ENCODE measurements at places on chromosomes 2 and 18. TPM values are rescaled to one million over a fixed set of nuclear protein-coding genes. Genes with fewer than 3 reads are reported as not detected.

DNA sequence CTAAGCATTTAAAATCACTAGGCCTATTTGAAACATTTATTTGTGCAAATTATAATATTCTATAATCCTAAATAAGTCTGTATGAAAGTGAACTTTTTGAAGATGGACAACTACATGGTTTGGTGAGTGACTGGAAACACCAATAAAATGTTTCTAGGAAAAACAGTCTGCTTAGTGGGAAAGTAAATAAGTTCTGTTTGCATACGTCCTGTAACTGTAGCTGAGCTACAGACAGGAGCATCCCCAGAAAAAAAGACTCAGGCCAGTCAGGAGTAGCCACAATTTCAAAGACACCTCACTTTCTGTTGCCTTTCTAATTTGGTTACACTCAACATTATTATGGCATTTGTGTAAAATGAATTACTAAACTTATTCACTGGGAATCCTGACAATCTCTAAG, 28.4 kb upstream of the KCNJ3 start:
- DNase-seq: no peak

DNA sequence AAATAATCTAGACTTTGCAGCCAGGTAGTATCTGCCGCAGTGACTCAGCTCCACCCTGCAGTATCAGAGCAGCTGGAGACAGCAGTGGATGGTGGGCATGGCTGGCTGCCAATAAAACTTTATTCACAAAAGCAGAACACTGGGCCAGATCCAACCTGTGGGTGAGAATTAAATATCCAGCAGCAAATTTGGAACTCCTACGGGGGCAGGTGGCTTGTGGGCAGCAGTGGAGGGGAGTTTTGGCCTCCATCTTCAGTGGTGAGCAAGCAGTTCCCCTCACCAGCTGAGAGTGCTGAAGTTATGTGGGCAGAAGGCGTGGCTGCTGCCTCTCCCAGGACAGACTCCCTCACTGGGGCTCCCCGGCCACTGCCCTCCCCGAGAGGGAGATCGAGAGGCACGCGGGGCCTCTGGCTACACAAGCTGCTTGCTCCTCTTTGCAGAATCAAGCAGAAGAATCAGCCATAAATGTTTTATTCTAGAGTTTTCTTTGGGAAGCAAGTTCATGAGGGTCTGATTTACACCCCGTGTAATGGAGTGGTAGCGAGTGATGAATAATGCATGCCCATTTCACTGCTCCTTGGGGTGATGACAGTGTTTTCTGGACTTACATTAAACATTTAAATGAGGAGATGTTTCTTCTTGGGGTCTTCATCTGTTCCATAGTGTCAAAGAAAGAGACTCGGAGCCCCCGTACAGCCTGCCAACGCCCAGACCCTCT, 204.3 kb downstream of the SEPTIN10 start:
- DNase-seq: no peak

DNA sequence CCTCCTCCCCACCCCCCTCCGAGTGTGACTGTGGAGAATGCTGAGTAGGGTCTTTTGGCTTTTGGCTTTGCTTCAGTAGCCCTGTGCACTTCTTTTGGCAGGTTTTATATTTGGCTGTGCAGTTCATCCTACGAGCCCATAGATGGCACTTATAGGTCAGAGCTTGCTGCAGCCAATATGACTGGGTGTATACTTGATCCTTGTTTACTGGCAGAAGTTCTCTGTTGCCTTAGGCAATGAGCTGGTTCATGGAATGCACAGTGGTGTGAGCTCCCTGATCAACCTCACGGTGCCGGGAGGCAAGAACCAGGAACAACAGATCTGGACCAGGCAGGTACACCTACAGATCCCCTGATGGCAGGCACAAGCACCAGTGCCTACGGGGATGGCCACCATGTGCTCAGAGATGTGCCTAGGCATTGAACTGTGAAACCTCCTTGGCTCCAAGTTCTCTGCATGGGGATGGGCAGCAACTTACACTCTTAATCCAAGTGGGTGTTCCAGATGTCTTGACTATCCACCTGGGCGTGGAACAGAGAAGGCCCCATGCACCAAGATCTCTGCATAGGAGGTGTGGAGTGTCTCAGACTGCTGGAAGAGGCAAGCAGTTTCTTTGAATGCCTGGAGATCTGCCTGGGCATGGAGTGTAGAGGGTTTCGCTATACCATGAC, 190.4 kb downstream of the KIAA1328 start:
- no peak for DNase-seq

DNA sequence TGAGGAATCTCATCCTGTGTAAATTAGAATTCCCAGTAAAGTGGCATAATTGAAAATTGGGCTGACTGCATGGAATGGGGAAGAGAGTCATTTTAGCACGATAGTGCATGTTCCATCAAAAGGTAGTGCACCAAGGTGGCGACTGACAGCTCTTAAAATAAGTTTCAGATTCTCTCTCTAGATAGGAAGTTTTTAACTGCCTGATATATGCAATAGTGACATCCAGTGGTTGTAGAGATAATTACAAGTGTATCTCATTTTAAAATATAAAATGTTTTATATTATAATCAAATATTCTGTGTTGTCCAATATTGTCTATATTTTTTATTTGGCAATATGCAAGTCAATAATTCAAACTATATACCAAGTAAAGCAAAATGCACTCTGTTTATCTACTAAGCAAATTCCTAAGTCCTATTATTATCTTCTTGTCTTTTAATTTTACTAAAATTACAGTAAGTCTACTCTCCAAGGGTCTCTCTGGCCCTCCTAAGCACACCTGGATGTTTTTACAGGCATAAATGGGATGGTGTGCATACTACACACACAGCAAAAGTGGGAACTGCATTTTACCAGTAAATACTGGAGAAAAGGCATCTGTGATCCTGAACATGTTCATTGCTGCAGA, 397.7 kb upstream of the HNRNPA3 start:
- DNase-seq: no peak

DNA sequence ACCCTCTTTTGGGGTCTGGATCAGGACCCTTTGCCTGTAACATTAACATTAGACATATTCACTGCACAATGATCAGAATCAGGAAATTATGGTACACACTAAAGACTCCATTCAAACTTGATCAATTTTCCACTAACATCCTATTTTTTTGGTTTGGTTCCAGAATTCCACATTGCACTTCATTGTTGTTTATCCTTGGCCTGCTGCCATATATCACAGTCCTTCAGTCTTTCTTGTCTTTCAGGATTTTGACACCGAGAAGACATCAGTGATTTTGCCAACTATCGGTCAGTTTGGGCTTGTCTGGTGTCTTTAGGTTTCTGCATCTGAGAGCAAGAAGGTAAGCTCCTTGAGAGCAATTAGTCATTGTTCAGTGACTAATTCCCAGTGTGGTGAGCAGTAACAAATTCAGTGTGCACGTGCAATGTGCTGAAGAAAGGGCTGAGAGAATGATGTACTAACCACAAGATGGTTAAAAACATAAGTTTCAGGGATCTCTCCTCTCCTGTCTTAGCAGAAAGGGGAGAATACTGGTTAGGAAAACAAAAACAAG, 23.5 kb downstream of the MARCHF4 start:
- no peak for DNase-seq

GRCh38 chr2:162114271-162114670, 37.8 kb downstream of the GCG start:
- DNase-seq: no peak

DNA sequence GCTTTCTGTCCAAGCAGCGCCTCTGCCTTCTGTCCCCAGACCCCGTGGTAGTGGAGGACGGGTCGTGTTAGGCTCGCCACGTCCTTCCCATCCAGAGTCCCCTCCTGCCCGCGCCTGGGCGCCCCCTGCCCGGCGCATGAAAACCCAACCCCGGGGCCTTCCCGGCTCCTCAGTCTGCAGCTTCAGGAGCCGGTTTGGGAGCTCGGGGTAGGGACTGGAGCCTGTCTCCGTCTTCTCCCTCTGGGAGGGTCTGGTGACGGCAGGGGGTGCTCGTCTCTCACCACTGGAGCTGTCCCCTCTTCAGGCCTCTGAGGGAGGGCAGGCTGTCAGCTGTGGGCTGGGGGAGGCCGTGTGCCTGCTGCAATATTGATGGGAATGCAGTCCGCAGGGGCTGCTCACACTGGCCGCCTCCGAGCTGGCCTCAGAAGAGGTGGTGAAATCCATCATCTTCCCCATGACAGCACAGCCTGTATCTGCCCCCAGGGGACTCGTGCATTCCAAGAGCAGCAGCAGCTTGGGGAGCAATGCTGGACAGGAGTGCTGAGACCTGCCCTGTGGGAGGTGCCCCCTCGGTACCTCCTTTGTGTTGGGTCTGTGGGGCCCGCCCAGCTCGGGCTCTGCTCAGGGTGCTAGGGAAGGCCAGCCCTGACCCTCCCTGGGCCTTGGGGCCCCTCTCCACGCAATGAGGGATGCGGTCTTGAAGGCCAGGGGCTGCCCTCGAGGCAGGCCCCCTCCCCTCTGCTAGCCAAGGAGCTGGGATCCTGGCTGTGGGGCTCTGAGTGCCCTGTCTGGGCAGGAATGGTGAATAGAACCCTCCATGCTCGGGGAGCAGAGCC, 17.8 kb upstream of the KLHL30 start:
- DNase-seq: no peak

- DNase-seq: no peak
Observed at GRCh38 chr2:228590681-228591080, 409.2 kb upstream of the SPHKAP start.

- no peak for DNase-seq
Observed at GRCh38 chr2:175063741-175064140, 58.6 kb upstream of the CHN1 start.

- no peak for DNase-seq
Observed at GRCh38 chr2:226638576-226638975, 161.0 kb downstream of the IRS1 start.

DNA sequence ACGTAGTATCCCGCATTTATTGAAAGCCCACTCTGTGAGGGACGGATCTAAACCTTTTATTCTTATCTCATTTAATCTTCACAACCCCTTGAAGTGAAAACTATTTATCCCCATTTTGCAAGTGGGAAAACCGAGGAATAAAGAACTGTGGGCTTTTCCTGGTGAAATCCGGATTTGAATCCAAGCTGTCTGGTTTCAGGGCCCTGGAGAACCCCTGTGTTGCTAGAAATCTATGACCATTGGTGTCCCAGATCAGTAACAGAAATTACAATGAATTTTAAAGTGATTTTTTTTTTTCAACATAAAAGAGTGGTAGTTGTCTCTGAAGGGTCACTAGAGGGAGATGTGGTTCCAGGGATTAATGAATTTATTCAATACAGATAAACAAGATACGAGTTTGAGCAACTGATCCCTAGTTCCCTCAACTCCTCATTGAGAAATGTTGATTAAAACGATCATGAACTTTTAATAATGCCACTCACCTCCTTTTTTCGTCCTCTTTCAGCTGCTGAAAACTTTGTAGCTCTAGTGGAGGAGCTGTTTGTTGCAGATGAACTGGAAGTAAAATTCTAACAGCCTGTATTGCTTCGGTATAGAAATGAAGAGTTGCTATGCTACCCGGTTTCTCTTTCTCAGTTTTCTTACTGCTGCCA, 940 bp downstream of the XRCC5 start:
- DNase-seq: no peak

DNA sequence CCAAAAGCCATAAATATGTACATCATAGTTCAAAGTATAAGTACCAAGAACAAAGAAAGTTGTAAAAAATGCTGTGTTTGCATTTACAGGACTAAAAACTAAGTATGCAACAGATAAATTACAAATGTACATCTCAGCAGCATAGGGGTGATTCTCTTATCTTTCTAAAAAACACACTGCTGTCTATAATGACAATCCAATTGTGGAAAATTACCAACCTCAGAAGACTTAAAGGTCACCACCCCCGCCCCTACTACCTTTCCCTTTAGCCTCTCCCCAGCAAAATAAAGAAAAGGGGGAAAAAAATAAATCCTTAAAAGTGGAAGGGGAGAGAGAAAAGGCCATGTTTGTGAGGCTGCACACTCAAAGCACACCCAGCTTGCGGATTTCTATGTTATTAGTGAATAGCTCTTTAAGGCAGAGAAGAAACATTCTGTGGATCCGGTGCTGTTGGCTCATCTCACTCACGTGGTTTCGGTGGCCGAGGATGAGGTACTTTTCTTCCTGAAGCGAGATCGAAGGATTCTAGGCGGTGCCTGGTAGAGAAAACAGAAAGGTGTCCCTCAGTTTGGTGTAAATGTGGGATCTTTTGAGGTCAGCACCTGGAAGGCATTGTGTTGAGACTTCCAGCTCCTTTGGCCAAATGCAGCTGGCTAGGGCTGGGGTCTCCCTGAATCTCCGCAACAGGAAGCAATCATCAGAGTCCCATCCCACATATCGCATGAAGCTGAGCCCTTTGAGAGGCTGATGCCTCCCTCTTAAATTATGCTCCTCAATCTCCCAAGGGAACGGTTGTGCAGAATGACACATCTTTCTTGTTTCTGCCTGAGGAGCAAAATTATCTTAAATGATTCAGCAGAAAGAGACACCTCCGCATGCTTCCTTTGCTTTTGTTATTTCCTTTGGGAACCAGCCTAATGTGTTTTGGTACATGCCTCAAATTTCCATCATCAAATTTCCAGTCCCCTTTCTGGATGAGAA, 17.6 kb downstream of the MRPL35 start:
- DNase-seq: no peak

DNA sequence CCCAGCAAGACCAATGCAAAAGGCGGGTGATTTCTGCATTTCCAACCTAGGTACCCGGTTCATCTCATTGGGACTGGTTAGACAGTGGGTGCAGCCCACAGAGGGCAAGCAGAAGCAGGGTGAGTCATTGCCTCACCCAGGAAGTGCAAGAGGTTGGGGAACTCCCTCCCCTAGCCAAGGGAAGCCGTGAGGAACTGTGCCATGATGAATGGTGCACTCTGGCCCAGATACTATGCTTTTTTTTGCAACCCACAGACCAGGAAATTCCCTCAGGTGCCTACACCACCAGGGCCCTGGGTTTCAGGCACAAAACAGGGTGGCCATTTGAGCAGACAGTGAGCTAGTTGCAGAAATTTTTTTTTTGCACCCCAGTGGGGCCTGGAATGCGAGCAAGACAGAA, 662.6 kb upstream of the ACVR2A start:
- no peak for DNase-seq

GRCh38 chr2:222242532-222242931, 56.3 kb downstream of the PAX3 start:
- no peak for DNase-seq

- peak; percentile 75 for DNase-seq
Observed at GRCh38 chr2:217979151-217979811, 23.5 kb downstream of the TNS1 start.

GRCh38 chr2:200470230-200470629, 39.6 kb downstream of the KCTD18 start:
- no peak for DNase-seq

- DNase-seq: no peak
Observed at GRCh38 chr2:152354069-152354755, 19.2 kb downstream of the FMNL2 start.

- no peak for DNase-seq
Observed at GRCh38 chr18:23519734-23520133, 16.4 kb downstream of the RMC1 start.

RNF152 gene
- total RNA-seq: 107 TPM

CRYBA2 gene
- total RNA-seq: not detected

AGFG1 gene
- 53.8 TPM for total RNA-seq

WDR35 gene
- total RNA-seq: 3.5 TPM

NRP2 gene
- 7.1 TPM for total RNA-seq

VWA3B gene
- not detected for total RNA-seq

CD207 gene
- total RNA-seq: 25.4 TPM

FOXD4L1 gene
- total RNA-seq: 0.19 TPM

NT5C1B gene
- not detected for total RNA-seq

ASXL3 gene
- 0.10 TPM for total RNA-seq

CEP192 gene
- 20.8 TPM for total RNA-seq
